NCI-H2081 treated with DMSO at 0.1 percent for 48 hours (cell line): ENCODE measurements at places on chromosomes 2 and 18.

DNA sequence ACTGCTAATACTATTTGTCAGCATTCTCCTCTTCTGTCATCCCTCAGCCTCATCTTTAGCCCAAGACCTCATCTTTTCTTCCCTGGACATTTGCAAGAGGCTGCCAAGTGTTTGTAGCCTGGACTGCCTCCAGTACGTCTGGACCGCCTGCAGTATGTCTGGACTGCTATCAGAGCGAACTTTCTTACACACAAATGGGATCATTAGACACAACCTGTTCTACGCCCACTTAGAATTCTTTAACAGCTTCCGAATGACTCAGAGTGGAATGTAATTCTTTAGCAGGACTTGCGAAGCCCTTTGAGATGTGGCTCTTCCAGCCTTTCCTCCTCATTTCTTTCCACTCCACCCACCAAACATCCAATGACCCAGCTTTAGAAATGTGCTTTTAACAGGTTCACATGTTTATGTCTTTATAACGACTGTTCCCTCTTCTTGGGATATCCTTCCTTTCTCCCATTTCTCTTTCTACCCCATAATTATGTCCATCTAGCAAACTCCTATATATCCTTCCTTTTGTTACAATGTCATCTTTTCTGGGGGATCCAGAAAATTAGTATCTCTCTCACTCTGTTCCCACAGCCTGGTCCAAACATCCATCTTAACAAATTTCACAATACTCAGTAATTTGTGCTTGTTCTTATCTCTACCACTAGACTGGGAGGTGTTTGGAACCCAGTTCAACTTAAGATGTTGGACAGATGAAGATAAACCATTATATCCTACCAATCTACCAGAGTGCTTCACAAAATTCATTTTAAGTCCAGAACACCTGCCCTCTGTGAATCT, 171.3 kb upstream of the PGAP1 start:
- no peak for DNase-seq

DNA sequence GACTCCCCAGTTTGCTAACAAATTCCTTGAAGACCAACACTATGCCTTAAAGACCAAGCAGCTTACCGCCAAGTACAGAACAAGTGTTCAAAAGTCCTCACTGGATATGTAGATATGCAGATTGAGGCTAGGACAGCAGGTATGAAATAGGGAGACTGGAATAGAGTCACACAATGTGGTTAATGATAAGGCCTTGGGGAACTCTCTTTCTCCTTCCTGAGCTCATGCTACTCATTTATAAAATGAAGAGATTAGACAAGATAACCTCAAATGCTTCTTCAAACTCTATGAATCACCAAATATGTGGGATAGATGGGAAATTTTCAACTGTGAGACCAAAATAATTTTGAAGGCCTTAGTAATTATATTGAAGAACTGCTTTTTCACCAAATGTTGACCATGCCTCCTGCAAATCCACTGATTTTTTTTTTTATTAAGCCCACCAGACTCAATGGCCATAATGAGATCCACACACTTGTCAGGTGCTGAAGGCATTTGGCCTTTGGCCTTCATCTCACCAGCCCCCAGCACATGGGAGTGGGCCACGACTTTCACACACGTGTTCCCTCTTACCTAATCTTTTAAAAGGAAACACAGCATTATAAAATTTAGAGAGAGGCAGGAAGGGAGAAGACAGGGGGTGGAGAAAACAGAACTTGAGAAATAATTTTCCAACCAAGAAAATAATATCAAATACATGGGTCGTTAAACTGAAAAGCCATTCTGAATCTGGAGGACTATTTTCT, 181.5 kb downstream of the EN1 start:
- no peak for DNase-seq

- DNase-seq: no peak
Observed at GRCh38 chr2:37318401-37318800, 6.2 kb downstream of the PRKD3 start.

- DNase-seq: no peak
Observed at GRCh38 chr2:54079331-54079730, 36.1 kb upstream of the ACYP2 start.

GRCh38 chr18:74745633-74746403, 148.1 kb downstream of the ZNF407 start:
- no peak for DNase-seq
